ENCODE measurements at places on chromosomes 2 and 18. TPM values are rescaled to one million over a fixed set of nuclear protein-coding genes. Genes with fewer than 3 reads are reported as not detected.

The CDK15 gene
- total RNA-seq, result not detected

The FAM110C gene
- total RNA-seq, result 0.09 TPM

The TMEM237 gene
- 22.4 TPM for total RNA-seq

The LRRTM1 gene
- total RNA-seq, result not detected

The LOXL3 gene
- total RNA-seq, result 0.34 TPM

All from A549 treated with CORT108297 at 1 μM for 4 hours (cell line).